ENCODE measurements at places on chromosomes 1 and 21.

GRCh38 chr1:172411791-172412338, 8.6 kb upstream of the C1orf105 start:
- H3K27me3 ChIP-seq, result no peaks in the 10 kb centered on the region
- H3K36me3 ChIP-seq, result no peaks in the 10 kb centered on the region
- no peak overlapping the region for H3K4me3 ChIP-seq
- DNase-seq, result no peak
- H3K27ac ChIP-seq, result no peak overlapping the region

- no peak overlapping the region for H3K27ac ChIP-seq
- H3K4me3 ChIP-seq, result no peak overlapping the region
- peaks cover 17% of the 10 kb centered on the region for H3K4me1 ChIP-seq
- no peaks in the 10 kb centered on the region for H3K36me3 ChIP-seq
Observed at GRCh38 chr21:45875416-45875760, 106.2 kb upstream of the COL6A1 start.

GRCh38 chr1:52127181-52128180, 14.4 kb upstream of the ZFYVE9 start:
- H3K36me3 ChIP-seq, result no peaks in the 10 kb centered on the region
- H3K4me3 ChIP-seq, result no peak overlapping the region
- H3K27me3 ChIP-seq, result peaks cover 17% of the 10 kb centered on the region

DNA sequence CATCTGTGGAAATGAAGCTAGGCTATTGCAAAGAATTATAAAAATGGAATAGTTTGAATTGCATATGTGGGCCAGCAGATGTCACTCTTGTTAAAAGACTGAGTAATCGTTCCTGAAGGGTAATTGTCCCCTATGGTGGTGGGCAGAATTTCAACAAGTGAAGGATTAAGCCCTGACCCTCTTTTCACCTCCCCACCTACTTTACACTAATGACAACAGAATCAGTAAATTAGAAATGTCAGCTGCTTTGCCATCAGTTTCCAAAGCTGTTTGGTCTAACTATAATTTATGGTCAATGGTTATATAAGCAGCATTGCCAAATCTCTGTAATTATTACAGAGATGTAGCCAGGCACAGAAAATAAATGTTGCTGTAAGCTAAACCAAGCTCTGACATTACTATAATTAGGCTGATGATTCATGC, 898.6 kb downstream of the AMY1C start:
- no peak overlapping the region for H3K4me3 ChIP-seq
- no peak for DNase-seq
- no peaks in the 10 kb centered on the region for H3K27me3 ChIP-seq
- no peaks in the 10 kb centered on the region for H3K4me1 ChIP-seq
- H3K36me3 ChIP-seq, result no peaks in the 10 kb centered on the region

GRCh38 chr1:169046671-169047070, 59.8 kb upstream of the ATP1B1 start:
- H3K36me3 ChIP-seq, result no peaks in the 10 kb centered on the region
- no peak overlapping the region for H3K4me3 ChIP-seq
- DNase-seq, result no peak

- no peak overlapping the region for H3K4me3 ChIP-seq
- H3K27me3 ChIP-seq, result no peaks in the 10 kb centered on the region
- H3K4me1 ChIP-seq, result peaks cover 16% of the 10 kb centered on the region
- H3K27ac ChIP-seq, result no peak overlapping the region
- no peaks in the 10 kb centered on the region for H3K36me3 ChIP-seq
- DNase-seq, result no peak
Observed at GRCh38 chr1:100383743-100384405, 31.6 kb downstream of the CDC14A start.

DNA sequence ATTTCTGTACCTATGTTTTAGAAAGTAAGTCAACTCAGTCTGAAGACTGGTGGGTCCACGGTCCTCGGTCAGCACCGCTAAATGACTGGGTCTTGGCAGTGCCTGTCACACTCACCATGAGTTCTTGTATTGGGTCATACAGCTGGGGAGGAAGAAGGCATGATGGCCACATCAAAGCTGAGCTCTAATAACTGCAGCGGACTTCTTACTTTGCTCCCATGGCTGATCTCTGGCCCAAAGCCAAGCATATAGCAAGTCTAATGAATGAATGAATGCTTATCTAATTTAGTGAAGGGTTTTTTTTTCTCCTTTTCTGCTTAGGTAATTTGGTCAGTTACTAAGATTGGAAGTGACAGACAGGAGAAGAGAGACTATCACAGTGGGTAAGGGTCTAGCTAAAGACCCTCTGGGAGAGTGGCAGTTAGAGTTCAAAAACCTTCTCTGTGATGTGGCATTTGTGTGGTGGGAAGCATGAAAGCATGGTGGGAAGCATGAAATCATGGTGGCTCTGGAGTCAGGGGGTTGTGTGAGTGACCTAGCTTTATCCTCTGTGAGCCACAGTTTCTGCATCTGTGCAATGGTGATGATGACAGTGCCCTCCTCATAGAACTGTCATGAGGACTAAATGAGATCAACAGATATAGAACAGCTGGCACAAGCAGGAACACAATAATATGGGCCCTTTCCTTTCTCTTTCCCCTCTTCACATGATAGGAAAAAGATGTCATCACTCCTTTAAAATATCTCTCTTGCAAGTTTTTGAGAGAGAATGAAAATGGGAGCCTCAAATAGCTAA, 78.9 kb upstream of the JAK1 start:
- no peaks in the 10 kb centered on the region for H3K27me3 ChIP-seq
- DNase-seq, result no peak
- H3K36me3 ChIP-seq, result no peaks in the 10 kb centered on the region

DNA sequence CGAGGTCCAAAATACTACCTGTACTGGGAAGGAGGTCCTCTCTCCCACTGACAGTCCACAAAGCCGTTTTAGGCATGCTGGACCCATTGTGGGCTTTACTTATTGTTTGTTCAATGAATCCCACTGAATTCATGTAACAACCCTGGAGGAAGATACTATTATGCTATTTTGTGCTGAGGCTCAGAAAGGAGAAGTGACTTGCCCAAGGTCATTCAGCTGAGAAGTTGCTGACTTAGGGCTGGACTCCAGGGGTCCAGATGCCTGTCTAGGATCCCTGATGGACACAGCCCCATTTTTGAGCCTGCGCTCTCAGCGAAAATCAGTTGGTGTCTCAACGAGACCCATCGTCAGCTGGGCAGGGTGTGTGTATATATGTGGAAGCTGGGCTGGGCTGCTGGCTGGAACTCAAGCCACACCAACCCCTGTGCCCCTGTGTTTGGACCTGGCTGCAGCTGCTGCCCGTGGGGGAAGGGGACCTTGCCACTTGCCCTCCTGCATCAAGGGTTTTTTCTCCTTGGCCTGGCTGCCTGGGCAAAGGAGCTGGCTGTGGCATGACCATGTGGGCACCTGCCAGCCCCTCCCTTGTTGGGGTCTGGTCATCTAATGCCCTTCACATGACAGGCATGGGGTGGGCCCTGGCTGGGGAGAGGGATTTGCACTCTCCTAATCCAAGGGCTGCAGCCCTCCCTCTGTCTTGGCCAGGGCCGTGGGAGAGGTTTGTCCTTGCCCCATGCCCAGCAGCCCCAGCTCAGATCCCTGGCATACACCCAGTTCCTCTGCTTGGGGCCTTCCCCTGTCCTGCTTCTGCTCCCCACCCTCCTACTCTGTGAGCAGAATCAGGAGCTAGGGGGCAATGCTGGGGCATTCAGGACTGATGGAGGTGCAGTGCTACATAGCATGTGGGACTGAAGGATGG, 15.0 kb downstream of the KCNQ4 start:
- H3K4me3 ChIP-seq, result no peak overlapping the region
- H3K4me1 ChIP-seq, result peaks cover 18% of the 10 kb centered on the region
- no peak for DNase-seq
- H3K36me3 ChIP-seq, result no peaks in the 10 kb centered on the region
- peak overlapping the region; percentile 18 for H3K27ac ChIP-seq

DNA sequence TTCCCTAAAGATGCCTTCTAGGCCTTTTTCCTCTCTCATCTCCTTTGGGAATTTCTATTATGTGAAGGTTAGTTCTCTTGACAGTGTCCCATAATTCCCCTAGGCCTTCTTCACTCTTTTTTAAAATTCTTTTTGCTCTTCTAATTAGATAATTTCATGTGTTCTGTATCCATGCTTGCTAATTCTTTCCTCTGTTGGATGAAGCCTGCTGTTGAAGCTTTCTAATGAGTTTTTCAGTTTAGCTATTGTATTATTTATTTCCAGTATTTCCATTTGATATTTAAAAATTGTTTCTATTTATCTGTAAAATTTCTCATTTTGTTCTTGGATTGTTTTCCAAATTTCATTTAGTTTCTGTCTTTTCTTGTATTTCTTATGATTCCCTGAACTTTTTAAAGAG, 28.5 kb upstream of the FAM163A start:
- no peak for DNase-seq
- H3K27me3 ChIP-seq, result no peaks in the 10 kb centered on the region
- H3K27ac ChIP-seq, result no peak overlapping the region

DNA sequence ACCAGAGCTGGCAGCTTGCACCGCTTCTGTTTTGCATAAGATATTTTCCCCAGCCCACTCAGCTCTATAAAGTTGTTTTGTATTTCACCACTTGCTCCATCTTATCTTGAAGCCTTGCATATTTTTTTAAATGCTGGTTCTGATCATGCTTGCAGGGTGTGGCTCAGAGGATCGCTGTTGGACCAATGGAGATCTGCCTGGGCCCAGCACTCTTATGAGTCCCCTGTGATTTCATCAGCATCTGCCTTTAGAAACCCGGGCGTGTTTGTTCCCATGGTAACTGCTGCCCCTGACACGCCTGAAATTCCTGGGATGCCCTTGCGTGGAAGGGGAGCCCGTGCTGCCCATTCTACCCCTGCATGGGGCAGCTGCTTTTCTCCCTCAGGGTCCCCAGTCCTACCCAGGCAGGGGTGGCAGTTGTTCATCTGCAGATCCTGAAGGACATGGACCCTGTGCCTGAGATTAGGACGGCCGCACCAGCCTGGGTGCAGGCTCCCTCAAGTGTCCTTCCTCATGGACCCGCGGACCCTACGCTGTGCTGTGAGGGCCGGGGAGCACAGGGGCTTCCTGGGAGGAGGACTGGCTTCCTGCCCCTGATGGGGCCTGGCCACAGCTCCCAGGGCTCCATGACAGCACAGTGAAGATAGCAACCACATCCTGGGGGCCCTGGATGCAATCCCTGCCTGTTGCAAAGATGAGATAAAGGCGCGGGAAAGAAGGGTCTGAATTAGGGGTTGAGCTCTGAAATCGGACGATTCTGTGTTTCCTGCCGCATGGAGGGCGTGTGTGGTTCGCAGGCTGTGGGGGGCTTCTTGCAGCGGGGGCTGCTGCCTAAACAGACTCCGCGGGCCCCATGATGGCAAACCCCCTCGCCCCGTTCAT, 226.5 kb downstream of the SDCCAG8 start:
- peaks cover 5% of the 10 kb centered on the region for H3K4me1 ChIP-seq
- H3K36me3 ChIP-seq, result peaks cover 8% of the 10 kb centered on the region
- no peaks in the 10 kb centered on the region for H3K27me3 ChIP-seq
- H3K27ac ChIP-seq, result no peak overlapping the region

DNA sequence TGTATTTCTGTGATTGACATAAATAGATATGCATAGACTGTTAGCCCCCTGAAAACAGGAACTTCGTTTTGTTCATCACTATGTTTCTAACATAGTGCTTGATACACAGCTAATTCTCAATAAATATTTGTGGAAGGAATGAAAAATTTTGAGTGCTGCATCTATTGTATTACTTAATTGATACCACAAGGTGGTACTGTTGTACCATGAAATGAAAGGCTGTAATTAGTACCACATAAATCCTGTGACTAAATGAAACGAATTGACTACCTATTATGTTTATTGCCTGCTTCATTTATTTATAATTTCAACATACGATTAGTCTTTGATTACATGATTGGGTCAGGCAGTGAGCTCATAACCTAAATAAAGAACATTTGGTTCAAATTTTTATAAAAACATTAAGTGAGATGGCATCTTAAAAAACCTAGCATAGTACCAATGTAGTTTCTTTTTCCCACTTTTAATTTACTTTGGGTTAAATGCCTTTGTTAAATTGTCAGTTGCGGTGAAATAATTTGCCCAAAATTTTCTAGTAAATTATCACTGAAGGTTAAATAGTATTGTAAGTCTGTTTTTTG, 15.0 kb upstream of the TGFB2 start:
- no peaks in the 10 kb centered on the region for H3K27me3 ChIP-seq
- no peak overlapping the region for H3K27ac ChIP-seq
- DNase-seq, result no peak
